Activated naive CD4-positive, alpha-beta T cell treated with anti-CD3 and anti-CD28 coated beads for 36 hours (primary cell): ENCODE measurements at places on chromosomes 7 and 10. TPM values are rescaled to one million over a fixed set of nuclear protein-coding genes. Genes with fewer than 3 reads are reported as not detected.

The PAPSS2 gene
- not detected for total RNA-seq

GRCh38 chr7:145863-146262, 46.5 kb upstream of the FAM20C start:
- H3K27me3 ChIP-seq = no peaks in the 10 kb centered on the region
- peaks cover 3% of the 10 kb centered on the region for H3K36me3 ChIP-seq
- DNase-seq = no peak
- no peak overlapping the region for H3K27ac ChIP-seq

GRCh38 chr7:130641497-130641896, 27.1 kb downstream of the COPG2 start:
- no peak overlapping the region for H3K4me3 ChIP-seq
- H3K27ac ChIP-seq = peak overlapping the region; percentile 65
- peaks cover 18% of the 10 kb centered on the region for H3K4me1 ChIP-seq
- DNase-seq = no peak
- peaks cover 31% of the 10 kb centered on the region for H3K36me3 ChIP-seq

DNA sequence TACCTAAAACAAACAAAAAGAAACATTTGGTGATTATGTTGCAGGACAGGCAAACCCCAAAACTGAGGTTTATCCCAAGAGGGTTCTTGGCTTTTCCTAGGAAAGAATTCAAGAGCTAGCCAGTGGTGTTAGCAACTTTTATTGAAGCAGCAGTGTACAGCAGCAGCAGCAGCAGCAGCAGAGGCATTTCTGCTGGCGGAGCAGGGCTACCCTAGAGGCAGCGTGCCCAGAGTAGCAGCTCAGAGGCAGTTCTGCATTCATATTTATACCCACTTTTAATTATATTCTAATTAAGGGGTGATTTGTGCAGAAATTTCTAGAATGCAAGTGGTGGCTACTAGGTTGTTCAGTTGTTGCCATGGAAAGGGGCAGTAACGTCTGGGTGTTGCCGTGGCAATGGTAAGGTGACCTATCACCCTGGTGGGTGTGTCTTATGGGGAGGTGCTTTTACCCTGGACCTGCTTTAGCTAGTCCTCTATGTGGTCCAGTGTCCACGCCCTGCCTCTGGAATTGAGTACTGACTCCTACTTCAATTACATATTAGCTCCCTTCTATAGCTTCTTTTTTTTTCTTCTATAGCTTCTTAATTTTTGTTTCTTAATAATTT, 53.9 kb downstream of the VCL start:
- H3K4me3 ChIP-seq = no peak overlapping the region
- DNase-seq = no peak
- no peak overlapping the region for H3K27ac ChIP-seq

DNA sequence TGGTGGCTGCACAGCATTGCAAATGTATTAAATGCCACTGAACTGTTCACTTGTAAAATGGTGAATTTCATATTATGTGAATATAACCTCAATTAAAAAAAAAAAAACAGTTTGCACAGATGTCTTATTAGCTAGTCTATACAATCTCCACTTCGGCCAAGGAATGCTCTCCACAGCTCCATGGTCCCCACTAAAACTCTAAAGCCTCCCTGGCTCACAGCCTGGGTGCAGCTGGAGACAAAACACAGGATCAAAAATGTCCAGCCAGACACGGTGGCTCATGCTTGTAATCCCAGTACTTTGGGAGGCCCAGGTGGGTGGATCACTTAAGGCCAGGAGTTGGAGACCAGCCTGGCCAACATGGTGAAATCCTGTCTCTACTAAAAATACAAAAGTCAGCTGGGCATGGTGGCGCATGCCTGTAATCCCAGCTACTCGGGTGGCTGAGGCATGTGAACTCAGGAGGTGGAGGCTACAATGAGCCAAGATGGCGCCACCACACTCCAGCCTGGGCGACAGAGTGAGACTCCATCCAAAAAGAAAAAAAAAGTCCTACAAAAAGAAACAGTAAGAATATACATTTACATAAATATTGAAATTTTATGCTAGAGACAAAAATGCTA, 66.0 kb downstream of the SRPK2 start:
- no peak overlapping the region for H3K4me3 ChIP-seq
- peaks cover 10% of the 10 kb centered on the region for H3K36me3 ChIP-seq
- no peak for DNase-seq
- no peak overlapping the region for H3K27ac ChIP-seq
- H3K27me3 ChIP-seq = no peaks in the 10 kb centered on the region
